ENCODE measurements at places on chromosomes 12 and 14.
A peak's percentile ranks its signal among the peaks of the same experiment; 100 is the strongest.

DNA sequence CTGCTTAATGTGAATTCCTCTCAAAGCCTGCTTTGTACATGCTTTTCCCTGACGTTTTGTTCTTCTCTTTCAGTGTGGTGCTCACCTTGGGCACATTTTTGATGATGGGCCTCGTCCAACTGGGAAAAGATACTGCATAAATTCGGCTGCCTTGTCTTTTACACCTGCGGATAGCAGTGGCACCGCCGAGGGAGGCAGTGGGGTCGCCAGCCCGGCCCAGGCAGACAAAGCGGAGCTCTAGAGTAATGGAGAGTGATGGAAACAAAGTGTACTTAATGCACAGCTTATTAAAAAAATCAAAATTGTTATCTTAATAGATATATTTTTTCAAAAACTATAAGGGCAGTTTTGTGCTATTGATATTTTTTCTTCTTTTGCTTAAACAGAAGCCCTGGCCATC, 184.6 kb downstream of the MSRB3 start:
- DNase-seq, result no peak

DNA sequence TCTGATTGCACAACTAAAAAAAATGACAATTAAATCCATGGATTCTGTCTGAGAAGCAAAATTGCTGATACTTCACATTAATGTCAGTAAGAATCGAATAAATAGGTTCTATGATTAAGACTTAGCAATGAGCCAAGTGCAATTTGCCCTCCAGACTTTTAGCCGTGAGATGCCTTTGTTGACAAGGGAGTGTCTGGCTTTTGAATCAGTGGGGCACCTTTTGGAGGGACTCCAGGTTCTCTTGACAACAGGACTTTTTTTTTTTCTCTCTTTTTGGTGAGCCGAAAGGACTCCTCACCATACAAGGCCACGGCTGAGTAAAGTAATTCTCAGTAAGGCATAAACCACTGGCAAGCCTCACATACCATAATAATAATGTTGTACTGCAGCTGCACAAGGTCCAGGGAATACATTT, 4.7 kb upstream of the MDM1 start:
- DNase-seq, result no peak

DNA sequence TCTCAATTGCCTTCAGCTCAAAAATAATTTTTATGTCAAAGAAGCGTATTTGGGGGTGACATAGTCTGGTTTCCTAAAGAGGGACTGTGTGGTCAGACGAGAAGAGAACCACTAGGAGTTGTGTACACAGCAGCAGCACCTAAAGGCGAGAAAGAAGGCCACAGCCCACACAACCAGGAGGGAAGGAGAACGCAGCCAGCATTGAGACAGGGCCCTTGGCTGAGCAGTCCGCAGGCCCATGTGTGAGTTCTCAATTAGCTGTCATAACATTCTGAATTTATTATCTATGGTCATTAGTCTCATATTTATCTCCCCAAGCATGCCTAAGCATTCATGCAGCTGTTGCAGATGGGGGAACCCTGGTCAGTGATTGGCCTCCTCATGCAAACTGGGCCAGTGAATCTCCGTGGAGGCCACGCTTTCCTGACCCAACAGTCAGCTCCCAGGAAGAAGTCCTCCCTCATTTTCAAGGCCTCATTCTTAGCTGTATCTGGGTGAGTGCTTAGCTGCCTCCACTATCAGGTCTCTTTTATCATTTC, 81.2 kb upstream of the ATF7IP start:
- no peak for DNase-seq

GRCh38 chr12:57846577-57847319, at the start of gene CTDSP2:
TSS of gene CTDSP2 (minus strand) at chr12:57846729. CDS start at chr12:57846435, 294 bp downstream.
- DNase-seq, result peak; percentile 97

- DNase-seq, result peak; percentile 95
Observed at GRCh38 chr12:116916714-116917114, 6.0 kb downstream of the FBXW8 start.

All from PC-9 (cell line).